ENCODE measurements at places on chromosomes 13 and 19.

- DNase-seq = no peak
These were observed 239.7 kb upstream of the MAB21L1 start for GRCh38 chr13:35716186-35716585.

DNA sequence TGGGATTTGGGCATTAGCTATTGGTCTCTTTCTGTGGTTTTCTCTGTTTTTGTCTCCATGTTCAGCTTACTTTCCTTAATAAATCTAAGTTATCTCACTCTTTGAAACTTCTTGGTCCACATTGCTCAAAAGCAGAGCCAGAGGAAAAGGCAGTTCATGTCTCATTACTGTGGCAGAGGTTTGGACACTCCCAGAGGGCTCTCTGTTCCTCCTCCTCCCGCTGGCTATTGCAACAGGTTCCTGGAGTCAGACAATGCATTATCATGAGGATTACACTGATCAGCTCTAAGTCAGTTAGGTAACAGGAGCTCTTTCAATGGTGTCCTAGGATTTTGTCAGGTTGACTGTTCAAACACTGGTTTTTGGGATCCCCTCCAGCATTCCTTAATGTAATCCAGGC lies 298.8 kb downstream of the NDFIP2 start:
- DNase-seq = no peak

DNA sequence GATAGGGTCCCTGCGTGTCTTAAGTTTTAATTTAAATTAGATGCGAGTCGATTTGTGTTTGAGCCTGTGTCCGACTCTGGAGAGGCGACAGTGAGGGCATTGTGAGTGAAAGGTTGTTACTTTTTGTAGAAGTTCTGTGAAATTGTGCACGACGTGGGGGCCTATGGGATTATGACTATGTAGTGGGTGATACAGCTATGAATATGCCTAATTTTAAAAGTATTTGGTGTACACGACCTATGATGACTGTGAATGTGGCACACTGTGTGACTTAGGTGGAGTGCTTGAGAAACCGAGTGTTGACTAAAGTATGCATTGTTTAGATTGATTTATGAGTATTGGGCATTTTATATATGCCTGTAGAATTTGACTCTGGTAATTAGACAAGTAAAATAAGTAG lies 646 bp downstream of the ZNF567 start:
- DNase-seq = no peak

- no peak for DNase-seq
These were observed 14.0 kb downstream of the GNA15 start for GRCh38 chr19:3149526-3150505.

- DNase-seq = no peak
These were observed at the start of gene CRB3 for GRCh38 chr19:6464070-6464873. Gene CRB3 (plus strand): TSS chr19:6464271. CDS start chr19:6464702, 431 bp downstream.

DNA sequence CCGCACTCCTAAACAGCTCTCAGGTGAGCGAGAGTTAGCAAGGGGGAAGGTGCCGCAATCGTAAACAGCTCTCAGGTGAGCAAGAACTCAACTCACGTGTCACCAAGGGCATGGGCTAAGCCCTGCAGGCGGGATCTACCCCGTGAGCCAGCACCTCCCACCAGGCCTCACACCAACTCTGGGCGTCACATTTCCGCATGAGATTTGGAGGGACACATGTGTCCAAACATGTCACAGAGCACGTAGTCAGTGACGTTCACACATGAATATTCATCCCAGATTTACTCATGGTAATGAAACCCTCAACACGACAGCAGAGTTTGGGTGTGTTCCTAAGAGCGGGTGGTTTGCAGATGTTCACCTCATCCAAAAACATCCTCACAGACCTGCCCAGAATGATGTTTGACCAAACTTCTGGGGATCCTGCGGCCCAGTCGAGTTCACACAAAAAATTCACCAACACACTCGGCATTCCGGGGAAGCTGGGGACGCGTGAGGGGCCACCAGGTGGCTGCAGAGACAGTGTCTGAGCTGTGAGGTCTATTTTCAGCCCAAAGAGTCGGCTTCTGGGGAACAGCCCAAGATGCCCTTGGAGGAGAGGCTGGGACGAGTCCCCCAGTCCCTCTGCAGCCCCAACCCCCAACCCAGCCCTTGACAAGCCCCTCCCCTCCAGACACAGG lies 19.6 kb downstream of the C2CD4C start:
- DNase-seq = no peak

DNA sequence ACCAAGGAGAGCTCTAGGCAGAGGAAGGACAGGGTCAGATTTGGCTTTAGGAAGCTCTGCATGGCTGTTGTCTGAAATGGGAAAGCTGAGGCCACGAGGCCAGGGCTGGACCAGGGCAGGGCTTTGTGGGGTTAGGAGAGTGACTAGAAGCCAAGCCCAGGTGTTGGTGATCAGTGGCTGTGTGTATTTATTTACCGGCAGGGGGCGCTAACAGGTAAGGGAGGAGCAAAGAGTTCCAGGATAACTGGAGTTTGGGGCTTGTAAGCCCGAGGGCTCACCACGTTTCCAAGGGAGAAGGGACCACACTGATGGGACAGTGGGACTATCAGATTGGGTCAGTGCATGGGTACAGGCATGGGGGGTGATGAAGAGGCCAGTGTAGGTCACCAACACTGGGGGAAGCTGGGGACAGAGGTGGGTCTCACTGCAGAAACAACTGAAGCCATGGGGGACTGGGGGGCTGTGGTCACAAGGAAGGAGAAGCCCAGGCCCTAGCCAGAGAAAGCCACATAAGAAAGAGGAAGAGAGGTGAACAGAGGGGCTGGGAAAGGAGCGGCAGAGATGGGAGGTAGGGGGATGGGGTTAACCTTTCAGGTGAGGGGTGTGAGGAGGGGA lies 3.9 kb downstream of the TMEM147 start:
- DNase-seq = peak; percentile 61

GRCh38 chr19:10553943-10554381 lies 10.3 kb downstream of the ATG4D start:
- no peak for DNase-seq

GRCh38 chr13:49071341-49071937 lies 95.7 kb downstream of the FNDC3A start:
- no peak for DNase-seq

- no peak for DNase-seq
These were observed 20.9 kb upstream of the SIGLEC11 start for GRCh38 chr19:49981603-49982593.

DNA sequence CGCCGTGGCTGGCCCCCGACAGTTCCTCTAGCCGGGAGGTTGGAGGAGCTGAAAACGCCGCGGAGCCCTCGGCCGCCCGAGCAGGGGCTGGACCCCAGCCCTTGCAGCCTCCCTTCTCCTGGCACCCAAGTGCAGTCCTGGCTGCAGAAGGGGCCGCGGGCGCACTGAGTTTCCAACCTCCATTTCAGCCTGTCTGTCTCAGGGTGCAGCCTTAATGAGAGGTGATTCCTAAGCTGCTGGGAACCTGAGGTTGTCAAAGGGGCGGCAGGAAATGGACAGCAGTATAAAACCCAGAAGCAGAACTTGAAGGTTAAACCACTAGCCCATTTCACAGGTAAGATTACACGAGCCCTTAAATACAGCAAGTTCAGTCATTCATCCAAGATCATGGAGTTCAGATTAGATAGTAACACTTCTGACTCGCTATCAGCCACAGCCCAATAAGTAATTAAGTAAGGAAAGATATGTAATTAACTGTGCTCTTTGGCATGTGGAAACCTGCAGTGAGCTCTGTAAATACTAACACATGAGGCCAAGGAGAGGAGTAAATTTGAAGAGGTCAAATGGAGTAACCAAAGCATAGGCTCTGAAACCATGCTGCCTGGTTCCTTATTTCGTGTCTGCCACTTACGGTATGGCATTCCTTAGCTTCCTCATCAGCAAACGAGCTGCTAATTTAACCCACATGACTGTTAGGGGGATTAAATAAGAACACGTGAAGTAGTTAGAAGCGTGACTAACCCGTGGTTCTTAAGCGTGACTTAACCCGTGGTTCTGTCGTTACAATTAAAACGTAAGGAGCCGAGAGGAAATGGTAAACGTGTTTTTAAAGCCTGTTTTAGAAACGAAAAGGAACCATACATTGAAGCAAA lies 686 bp downstream of the SETDB2 start:
- no peak for DNase-seq

GRCh38 chr19:51460164-51460992 lies 2.1 kb upstream of the SIGLEC8 start:
- DNase-seq = peak; percentile 3

GRCh38 chr19:47679251-47679900 lies 33.8 kb upstream of the EHD2 start:
- no peak for DNase-seq

DNA sequence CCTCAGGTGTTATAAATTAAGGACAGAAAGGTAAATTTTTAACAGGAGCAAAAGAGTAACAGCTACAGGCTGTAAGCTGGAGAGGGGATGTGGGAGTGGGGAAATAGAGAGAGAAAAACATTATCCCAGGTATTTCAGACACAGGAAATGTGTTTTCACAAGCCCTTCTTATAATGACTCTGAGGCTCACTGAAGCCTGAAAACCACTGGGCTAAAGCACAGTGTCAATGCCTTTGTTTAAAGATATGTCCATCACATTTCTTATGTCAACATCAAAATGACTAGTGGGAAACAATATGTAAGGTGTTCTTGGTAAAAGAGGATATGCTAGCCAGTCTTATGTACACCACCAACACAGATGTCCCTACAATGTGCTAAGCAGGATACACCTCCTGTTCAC lies 365.9 kb downstream of the FGF14 start:
- peak; percentile 45 for DNase-seq

DNA sequence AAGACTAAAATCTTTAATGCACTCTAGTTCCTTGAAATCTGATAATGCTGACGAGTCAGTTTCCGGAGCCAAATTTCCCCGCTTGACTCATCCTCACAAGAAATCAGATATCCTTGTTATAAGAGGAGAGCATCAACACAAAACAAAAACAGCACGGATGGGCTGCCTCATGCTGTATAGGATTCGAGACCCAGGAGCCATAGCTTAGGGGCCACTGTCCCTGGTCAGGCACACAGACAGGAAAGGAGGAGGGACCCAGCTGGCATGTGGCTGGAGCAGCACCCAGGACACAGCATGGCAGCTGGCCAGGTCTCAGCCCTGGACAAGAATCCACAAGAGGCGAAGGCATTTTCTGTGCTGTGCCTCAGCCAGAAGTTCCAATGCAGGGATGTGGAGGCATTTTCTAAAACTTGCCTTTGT lies 110.2 kb upstream of the SPATA13 start:
- no peak for DNase-seq

- peak; percentile 65 for DNase-seq
These were observed 43.9 kb downstream of the CERS4 start for GRCh38 chr19:8252922-8253589.

- no peak for DNase-seq
These were observed 47.2 kb upstream of the ZNF737 start for GRCh38 chr19:20612711-20613316.

DNA sequence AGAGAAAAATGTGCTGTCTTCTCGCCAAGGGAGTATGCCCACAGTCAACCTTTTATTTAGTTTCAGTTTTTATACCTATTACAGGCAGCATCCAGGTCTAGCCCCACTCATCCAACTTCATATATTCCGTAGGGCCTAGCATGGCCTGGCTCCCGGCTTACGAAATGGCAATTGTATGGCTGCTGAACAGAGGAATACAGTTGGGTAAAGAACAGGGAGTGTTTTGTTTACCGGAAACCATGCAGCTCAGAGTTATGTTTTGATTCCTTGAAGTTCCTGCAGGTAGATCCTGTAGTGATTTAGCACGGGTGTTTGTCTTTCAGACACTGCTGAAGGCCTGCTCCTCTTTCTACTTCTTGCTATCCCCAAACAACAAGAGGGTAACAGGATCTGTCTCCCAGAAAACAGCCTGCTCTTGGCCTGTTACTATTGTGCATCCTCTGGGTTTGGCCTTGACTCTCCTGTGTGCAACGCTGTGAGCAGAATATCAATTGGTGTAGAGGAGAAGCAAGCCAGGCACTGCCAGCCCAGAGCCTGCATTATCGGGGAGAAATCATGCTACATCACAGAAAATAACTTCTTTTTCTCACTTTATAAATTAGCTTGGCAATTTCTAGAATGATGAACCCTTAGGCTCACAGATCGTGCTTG lies 32.4 kb downstream of the OLFM4 start:
- DNase-seq = no peak

GRCh38 chr13:73742982-73743381 lies 391.2 kb downstream of the KLF12 start:
- DNase-seq = no peak

DNA sequence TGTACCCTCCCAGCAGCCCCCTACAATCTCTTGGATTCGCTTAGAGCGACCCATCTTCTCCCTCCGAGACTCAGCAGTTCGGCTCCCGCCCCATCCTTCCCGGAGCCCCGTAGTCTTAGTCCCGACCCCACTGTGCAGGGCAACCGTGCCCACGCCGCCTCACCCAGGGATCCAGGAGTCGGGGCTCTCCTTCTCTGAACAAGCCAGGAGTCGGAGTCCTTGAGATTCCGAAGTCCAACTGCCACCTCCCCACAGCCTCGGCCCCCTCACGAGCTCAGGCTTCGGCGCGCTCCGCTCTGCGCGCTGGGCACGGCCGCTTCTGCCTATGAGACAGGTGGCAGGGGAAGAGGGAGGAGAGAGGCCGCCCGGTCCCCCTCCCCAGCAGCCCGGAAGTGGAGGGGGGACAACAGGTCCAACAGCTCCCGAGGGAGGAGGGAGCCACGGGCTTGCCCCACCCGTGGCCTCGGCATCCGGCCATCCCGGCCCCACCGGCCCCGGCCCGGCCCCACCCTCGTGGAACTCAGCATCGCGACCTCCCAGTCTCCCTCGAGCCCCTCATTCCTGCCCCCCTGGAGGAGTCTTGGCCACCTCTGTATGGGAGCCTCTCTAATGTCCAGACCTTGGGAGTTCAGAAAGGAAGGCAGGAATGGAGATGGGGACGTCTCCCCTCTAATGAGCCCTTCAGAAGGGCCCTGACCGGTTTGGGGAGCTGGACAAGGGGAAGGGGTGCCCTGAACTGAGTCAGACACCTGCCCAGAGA lies at the start of gene PHLDB3:
TSS of gene PHLDB3 (minus strand) at position 321 of the 760 bp plus-strand sequence. CDS start 628 bp downstream, outside the sequence.
- DNase-seq = peak; percentile 64

DNA sequence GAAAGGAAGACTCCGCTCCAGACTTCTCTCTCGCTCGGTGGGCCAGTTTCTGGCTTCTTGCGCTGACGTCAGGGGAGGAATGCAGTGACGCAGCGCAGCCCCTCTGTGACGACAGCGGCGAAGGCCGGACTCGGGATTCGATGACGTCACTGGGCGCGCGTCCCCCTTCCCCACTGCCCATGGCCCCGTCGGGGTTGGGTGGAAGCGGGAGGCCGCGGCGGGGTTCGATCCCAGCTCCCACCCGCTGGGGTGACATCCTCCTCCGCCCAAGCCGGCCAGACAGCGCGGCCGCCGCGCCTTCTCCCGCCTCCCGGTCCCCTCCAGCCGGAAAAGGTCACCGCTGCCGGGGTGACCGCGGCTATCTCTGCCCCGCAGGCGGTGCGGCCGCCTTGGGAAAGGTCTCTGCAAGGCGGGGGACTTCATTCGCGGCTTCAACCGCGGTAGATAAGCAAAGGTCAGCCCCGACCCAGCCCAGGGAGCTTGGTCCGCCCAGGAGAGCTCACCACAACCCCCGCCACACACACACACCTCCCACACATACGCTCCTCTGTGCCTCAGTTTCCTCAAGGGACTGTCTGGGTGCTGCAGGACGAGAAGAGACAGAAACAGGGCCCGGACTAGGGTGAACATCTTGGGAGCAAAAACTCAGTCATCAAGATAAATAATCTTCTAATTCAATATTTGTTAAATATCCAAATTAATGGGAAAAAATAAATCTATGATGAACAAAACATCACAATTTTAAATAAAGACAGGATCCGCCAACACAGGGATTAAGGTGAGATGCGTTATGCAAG lies 844 bp upstream of the RFX1 start:
- peak; percentile 94 for DNase-seq

GRCh38 chr13:32824675-32825074 lies 191.5 kb upstream of the KL start:
- no peak for DNase-seq

GRCh38 chr13:36242761-36243160 lies 28.4 kb upstream of the SOHLH2 start:
- no peak for DNase-seq

- DNase-seq = no peak
These were observed 4.5 kb upstream of the ADAMTS10 start for GRCh38 chr19:8615024-8615423.

All from COR-L47 (cell line).